ENCODE measurements at places on chromosomes 7 and 10.

DNA sequence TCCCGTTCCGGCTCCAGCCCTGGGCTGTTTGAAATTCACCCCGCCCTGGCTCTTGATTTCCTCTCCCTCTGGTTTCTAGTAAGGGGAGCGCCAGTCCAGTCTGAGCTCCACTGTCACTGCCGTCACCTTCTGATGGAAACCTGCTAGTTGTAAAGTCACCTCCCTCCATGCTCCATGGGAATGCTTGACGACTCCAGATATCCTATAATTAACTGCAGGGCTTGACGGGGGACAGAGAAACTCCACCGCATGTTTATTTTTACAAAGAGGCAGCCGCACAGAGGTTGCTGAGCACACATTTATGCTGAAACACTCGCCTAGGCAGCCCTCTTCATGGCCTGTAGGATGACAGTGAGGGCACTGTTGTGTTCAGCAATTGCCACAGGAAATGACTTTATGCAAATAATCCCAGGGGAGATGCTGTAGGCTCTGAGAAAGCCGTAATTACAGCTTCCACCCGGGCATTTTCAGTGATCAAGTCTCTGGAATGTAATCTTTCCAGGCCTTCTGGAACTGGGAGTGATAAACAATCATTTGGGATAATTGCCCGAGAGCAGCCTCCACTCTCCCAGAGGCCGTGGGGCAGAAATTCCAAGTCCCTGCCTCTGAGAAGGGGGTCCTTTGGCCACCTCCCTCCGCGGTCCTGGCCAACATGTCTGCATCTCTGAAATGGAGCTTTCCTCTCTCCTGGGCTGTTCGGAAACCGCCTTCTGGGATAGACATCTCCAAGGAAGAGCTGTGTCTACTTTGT is 300.5 kb downstream of the KLF6 start:
- DNase-seq, result no peak

DNA sequence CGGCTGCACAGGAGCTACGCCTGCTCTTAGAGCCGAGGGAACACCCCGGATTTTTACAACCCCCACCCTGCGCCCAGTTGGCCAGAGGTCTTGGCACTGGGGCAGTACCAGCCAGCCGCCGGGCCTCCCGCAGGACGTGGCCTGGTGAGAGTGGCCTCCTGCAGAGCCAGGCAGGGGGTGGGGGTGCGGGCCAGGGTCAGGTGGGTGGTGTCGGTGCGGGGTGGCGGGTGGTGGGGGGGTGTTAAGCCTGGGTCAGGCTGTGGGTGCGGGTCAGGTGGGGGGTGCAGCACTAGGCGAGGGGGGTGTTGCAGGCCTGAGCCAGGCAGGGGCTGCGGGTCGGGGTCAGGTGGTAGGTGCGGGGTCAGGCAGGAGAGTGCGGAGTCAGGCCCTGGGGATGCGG is 647 bp downstream of the ECHS1 start:
- no peak for DNase-seq

DNA sequence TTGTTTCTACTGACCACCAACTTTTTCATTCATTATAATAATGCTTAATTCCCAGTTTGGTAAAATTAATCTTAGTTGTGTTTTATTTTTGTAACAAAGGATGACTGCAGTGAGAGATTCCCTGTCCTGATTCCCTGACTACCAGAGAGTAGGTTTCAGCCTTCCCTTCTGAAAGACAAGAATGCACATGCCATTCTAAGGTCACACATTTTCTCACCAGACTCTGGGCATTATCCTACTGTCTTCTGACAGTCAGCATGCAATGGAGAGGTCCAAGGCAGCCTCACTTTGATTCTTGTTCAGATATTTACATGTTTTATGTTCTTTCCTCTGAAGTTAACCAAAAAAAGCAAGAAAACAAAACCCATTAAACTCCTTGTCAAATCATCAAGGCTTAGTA is 372.7 kb upstream of the CDC14C start:
- DNase-seq, result no peak

- DNase-seq, result no peak
Observed at GRCh38 chr7:16345979-16346958, 75.1 kb downstream of the CRPPA start.

- no peak for DNase-seq
Observed at GRCh38 chr10:125448596-125448995, 234.4 kb downstream of the TEX36 start.

DNA sequence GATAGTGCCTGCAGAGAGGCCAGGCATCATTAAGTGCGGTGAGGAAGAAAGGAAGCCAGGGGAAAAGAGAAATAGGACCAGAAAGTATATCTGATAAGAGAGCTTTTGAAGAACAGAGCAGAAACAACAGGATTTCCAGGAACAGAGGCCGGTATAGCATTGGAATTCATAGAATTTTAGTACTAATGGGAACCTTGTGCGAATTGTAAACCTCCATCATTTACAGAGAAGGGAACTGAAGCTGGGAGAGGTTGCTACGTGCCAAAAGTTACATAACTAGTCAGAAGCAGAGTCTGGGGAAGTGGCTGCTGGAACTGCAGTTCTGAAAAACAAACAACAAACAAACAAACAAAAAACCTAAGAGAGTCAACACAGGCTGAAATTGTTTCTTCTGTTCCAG is 5.4 kb upstream of the ZMYND11 start:
- no peak for DNase-seq

- DNase-seq, result no peak
Observed at GRCh38 chr10:71437537-71438092, 40.9 kb downstream of the CDH23 start.

GRCh38 chr7:127946847-127947246 is 84.4 kb downstream of the LRRC4 start:
- no peak for DNase-seq

DNA sequence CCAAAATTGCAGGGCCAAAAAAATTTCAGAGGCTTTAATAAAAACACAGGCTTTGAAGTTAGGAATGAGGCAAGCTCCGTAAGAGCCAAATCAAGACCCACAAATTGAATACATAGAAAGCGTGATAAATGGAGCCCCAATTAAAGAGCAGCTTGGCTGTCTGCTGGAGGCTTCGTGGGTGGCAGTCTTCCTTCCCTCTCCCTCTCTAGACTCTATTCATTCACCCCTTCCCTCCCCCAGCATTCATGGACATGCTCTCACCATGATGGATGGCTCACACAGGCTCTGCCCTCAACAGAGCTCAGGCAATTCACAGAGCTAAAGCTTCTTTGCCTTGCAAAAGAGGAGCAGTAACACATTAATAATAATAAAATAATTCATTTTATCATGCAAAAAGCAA is 214.1 kb downstream of the HERPUD2 start:
- DNase-seq, result no peak

DNA sequence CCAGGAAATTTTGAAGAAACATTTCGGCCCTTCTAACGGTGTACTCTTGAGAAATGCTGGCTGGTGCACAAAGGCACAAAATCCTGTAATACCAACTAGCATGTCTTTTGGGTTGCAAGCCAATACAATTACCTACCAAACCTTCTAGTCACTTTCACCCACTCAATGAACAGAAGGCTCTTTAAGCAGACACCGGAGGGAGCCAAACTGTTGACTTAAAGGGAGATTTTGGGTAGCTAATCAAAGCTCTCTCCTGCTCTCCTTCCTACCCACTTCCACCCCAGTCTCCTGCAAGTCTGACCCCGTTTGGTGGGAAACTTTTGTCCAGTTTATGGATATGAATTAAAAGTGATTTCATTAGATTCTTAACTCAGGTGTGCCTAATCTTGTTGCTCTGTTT is 24.0 kb downstream of the GRM3 start:
- DNase-seq, result no peak

GRCh38 chr7:113698556-113699220 is 220.1 kb downstream of the PPP1R3A start:
- peak; percentile 47 for DNase-seq

DNA sequence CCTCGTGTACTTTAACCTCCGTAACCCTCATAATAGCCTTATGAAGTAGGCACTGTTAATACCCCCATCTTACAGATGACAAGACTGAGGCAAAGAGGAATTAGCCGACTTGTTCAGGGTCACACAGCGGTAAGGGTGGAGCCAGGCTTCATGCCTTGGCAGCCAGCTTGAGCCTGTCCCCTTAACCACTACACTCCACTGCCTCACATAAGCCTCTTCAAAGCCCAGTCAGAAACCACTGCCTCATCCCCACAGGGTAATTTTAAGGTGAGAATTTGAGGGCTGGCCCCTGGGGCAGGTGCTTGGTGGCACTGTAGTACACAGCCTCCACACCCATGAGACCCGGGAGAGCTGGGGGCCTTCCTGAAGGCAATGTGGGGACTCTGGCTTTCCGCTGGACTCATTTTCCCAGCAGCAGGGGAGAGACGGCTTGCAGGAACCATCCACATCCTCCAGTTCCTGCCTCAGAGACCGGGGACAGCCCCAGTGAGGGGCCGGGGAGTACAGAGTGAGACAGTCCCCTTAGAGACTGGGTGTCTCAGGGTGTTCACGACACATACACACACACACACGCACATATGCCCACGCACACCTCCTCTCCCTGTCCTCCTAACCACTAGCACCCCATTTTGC is 7.6 kb upstream of the C10orf105 start:
- no peak for DNase-seq

DNA sequence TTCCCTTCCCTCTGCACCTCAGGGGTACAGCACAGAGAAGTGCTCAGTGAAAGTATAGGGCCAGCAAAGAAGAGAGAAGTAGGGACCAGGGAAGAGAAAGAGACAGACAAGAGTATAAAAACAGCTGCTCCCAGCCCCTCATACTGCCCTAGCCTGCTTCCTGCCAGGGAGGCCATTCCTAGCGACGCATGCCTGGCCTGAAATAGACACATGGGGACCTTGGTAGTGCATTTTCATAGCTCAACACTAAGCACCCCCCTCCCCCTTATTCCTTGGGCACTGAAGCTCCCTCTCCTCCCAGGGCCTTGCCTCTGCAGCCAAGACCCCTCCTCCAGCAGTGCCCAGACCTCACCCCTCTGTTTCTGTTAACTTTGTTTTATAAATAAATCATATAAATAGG is 64.7 kb downstream of the ZMIZ1 start:
- DNase-seq, result no peak

DNA sequence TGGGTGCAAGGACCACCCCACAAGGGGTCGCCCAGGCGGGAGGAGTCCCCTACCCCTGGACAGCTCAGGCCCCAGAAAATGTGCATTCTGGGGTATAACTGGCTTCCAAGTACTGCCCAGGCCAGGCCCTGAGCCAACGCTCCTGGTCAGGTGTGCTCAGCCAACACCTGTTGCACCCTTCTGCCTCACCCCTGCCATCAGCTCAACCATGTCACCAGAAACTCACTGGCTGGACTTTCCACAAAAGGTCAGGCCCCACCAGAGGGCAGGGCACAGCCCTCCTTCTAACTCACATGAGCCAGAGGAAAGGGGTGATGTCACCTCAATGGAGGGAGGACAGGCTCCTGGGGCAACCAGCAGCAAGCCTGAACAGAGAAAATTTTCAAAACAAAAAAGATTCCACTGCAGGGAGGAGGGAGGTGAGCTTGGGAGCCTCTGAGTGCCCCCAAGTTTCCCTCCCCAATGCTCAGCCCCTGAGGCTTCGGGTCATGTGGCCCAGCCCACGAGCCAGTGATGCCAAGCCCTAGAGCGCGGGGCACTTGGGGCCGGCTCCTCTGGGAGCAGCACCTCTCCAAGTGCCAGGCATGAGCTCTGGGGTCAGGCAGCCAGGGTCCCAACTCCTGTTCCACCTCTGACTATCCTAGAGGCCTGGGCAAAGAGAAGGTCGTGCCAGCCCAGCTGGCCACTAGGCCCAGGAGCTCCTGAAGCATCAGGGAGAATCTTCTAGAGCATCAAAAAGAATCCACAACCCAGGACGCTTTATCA is 2.2 kb downstream of the OGDHL start:
- no peak for DNase-seq

DNA sequence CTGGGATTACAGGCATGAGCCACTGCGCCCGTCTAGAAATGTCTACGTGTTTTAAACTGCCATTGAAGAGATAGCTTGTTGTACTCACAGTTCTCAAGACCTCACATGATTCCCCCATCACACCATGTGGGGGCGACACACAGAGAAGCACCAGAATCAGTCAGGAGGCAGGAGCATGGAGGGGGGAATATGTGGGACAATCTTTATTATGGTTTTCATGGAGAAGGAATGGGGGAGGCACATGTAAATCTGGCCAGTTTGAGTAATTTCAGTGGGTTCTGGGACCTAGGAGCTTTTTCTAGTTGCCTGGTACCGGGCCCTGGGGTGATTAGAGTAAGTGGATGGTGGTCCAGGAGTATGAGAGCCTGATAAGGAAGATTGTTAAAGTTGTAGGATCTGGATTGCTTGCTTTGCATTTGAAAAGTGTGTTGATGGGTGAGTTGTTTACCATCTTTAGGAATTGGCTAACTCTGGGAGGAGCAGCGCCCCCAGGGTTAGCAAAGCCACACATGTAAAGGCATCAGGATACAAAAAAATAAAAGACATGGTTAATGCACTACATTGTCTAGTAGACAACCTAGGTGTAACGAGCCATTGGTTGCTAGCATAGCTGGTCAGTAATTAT is 85.4 kb upstream of the SLC13A1 start:
- DNase-seq, result no peak

- no peak for DNase-seq
Observed at GRCh38 chr7:155289107-155289506, 8.6 kb upstream of the INSIG1 start.

DNA sequence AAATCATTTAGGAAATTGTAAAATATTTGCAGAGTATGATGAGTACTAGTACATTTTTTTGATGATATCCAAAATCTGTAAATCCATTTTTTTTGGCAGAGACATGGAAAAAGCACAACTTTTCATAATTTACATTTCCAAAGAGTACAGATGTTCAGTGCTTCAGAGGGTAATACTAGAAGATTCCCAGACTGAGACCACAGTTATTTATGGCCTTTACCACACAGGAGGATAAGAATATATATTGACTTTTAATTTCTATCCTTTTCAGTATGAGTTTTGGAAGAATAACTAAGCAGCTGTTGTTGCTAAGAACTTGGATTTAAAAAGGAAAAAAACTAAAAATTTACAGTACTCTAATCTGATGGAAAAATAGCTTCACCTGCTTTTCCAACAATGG is 61.9 kb downstream of the HGF start:
- no peak for DNase-seq

GRCh38 chr10:122703483-122704448 is 4.1 kb upstream of the C10orf120 start:
- no peak for DNase-seq

DNA sequence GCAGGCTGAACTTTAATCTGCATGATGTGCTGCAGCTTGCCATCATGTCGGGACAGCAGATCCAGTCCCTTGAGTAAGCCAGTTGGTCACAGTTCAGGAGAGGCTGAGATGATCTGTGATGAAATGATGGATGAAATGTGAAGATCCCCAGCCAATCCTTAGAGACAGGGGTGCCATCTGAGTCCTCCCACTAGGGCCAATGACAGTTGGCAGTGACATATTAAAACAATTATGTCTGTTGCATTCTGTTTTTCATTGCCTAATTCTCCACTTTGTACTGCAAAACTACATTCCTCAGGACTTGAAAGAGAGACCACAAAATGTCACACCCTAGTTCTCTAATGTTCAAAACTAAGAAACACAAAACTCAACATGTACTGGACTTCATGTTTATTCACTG is 66.3 kb upstream of the CAV2 start:
- no peak for DNase-seq

- no peak for DNase-seq
Observed at GRCh38 chr10:69874449-69874848, 72.7 kb downstream of the COL13A1 start.
